ENCODE measurements at places on chromosomes 6 and 20. TPM values are rescaled to one million over a fixed set of nuclear protein-coding genes. Genes with fewer than 3 reads are reported as not detected.
A peak's percentile ranks its signal among the peaks of the same experiment; 100 is the strongest.

- no peak for DNase-seq
Observed at GRCh38 chr6:88785478-88785877, 177.9 kb downstream of the RNGTT start.

DNA sequence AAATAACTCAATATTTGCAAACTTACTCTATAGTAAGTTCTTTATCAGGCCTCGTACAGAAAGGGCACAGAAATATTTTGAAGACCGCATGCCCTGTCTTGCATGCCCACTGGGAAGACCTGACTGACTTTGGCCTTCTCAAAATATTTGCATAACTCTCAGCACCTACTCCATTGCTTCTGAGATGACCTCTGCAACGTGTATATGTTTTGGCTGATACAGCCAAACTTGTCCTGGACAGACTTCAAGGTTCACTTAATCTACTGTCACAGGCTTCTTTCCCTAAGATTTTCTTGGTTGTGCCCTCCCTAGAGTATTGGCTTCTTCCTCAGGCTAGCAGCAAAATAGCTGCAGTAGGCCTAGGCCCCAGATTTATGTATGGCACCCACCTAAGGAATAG is 21.5 kb upstream of the SERINC3 start:
- DNase-seq: no peak

DNA sequence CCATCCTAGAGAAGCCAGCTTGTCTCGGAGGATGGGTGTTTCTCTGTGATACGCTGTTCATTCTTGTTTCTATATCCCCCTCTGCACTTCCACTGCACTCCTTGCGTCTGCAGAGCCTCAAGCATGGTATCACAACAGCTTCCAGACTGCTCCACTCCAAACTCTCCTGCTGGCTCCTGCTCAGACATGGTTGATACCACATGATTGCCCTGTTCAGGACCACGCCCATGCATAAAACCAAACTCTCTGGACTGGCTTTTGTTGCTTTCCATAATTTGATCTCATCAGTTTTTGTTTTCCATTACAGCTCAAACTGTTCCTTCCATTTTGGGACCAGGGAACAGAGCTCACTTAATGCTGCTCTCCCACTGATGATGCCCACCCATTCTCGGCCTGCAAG is 30.0 kb upstream of the SMIM29 start:
- DNase-seq: no peak

DNA sequence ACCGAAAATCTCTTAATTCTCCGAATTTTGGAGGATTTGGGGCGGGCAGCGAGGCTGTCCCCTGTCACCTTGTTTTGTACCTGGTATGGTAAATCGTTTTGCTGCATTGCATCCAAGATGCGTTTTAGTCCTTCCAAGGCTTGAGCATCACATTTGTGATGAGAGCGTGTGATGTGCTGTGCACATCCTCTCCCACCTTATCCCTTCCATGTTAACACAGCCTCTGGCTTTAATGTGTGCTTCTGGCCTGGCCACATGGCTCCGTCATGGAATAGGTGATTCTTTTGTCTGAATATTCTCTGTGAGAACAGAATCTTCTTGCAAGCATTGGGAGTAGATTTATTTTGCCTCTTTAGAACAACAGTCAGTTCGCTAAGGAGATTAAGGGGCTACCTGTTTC is 763 bp downstream of the TMEM14A start:
- no peak for DNase-seq

WFDC5 gene
- not detected for total RNA-seq

DNA sequence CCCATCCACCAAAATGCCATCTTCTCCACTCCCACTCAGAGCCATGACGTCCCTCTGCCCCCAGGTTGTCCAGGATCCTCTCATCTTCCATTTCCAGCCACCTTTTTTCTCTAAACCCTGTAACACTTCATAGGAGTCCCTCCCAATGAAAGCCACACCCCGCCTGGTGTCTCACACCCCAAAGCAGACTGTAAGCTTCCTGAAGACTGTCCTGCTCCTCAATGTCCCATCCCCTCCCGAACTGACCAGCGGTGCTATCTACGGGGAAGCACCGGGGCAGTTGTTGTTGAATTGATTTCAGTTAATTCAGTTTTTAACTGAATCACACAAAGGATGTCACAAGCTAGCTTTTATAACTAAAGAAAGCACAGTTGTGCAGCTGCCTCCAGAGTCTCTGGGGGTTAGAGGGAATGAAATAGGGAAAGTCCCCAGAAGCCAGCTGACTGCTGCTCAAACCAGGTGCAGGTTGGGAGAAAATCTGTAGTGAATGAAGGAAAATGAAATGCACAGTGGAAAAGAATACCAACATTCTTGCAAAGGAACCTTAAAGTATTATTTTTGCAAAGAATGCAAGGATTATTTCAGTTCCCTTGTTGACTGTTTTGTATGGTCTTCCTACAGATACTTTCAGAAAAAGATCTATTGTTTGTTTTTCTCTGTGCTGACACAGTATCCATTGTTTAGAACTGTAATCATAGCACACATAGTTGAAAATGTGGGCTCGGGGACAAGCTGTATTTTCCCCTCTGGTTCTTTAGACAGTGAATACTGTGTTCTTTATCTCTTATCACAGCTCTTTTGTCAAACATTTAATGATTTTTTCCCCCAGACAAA is 222.6 kb upstream of the QKI start:
- no peak for DNase-seq

- peak; percentile 28 for DNase-seq
Observed at GRCh38 chr6:137389150-137389704, 105.0 kb downstream of the OLIG3 start.

TP53TG5 gene
- total RNA-seq: not detected

INSM1 gene
- total RNA-seq: under 0.01 TPM

DNA sequence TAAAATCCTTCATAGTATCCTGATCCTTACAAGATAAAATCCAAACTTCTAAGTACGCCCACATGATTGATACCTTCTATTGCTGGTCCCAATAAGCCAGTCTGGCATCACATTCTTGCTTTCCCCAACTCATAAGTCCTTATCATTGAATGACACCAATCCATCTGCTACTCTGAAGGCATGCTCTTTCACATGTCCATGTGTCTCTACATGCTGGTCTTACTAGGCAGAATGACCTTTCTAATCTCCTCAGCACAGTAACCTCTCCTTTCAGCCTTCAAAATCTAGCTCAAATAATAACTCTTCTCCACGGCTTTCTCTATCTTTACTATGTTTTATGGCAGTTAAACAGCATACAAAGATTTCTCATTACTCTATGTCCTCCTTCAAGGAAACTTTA is 71.1 kb downstream of the ASCC3 start:
- DNase-seq: no peak

POU5F1 gene
- total RNA-seq: not detected

- no peak for DNase-seq
Observed at GRCh38 chr6:12865671-12866181, 149.2 kb downstream of the PHACTR1 start.

NKAPL gene
- total RNA-seq: 1.7 TPM

GRCh38 chr6:115729036-115729435 is 331.7 kb downstream of the FRK start:
- DNase-seq: no peak

DNA sequence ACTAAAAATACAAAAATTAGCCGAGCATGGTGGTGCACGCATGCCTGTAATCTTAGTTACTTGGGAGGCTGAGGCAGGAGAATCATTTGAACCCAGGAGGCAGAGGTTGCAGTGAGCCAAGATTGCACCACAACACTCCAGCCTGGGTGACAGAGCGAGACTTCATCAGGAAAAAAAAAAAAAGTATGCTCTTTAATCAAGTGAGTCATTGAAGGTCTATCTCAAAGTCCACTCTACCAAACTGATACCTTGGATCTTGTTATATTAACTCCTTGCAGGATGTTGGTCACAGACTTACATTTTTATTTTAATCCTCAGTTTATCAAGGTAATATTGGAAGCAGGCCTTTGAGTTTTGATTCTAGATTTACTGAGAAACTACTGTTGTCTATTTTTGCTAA is 348.7 kb downstream of the COL12A1 start:
- DNase-seq: no peak

DZANK1 gene
- total RNA-seq: 0.64 TPM

PROKR2 gene
- not detected for total RNA-seq

- no peak for DNase-seq
Observed at GRCh38 chr6:152300517-152300916, 336.6 kb downstream of the SYNE1 start.

DNA sequence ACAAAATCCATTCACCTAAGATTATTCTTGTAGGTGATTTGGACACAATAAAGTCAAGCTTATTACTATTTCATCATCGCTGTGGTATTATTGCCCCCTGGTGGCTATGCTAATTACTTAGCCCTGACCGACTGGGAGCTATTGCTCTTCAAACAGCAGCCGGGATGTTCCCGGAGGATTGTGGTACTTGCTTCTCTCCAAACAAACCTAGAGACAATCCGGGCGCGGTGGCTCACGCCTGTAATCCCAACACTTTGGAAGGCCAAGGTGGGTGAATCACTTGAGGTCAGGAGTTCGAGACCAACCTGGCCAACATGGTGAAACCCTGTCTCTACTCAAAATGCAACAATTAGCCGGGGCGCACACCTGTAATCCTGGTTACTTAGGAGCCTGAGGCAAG is 15.4 kb upstream of the STMND1 start:
- DNase-seq: peak; percentile 82

DNA sequence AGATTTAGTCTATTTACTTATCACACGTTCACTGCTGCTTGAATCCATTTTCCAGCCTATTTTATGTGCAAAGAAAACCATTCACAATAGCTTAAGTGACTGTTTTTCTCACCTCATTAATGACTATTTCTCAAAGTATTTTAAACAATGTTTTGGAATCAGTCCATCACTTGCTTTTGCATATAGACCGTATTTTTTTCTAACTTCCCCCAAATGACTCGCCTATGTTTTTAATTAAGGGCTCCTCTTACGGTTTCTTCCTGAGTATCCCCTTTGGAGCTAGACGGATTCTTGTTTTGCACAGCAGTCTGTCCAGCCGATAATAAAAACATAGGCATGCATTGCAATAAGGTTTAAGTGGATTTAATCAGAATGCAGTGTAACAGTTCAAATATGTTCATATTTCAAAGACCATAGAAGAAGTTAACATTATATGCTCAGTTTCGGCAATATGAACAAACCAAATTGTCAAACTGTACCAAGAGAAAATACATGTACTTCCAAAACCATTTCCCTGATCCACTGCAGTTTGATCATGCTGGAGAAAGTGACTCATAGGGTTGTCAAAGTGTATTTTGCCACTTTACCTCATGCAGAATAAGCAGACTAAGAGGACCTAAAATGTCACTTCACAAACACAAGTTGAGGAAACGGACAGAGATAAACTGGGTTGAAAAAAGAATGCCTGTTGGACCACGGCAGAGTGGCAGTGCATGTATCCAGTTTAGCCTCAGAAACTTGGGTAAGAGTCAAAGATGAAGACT is 66.4 kb downstream of the HMGN3 start:
- peak; percentile 6 for DNase-seq

GSTA2 gene
- not detected for total RNA-seq

GRCh38 chr6:1908784-1909183 is 299.1 kb downstream of the FOXC1 start:
- DNase-seq: no peak

DNA sequence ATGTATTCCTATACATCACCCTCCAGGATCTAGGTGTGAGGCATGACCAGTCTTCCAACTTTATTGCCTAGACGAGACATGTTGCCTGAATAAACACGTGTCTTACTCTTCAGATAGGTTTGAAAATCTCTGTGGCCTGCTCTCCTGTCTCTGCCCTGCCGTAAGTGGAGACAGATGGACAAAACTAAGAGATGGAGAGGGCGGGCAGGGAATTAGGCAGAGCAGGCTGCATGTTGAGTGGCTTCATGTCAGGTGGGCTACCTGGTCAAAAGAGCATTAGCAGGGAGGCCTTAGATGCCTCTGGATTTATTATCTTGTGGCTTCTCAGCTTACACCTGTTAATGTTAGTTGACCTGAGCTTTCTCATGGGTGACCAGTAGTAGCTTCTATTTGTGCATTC is 59.0 kb upstream of the TULP4 start:
- no peak for DNase-seq

DNA sequence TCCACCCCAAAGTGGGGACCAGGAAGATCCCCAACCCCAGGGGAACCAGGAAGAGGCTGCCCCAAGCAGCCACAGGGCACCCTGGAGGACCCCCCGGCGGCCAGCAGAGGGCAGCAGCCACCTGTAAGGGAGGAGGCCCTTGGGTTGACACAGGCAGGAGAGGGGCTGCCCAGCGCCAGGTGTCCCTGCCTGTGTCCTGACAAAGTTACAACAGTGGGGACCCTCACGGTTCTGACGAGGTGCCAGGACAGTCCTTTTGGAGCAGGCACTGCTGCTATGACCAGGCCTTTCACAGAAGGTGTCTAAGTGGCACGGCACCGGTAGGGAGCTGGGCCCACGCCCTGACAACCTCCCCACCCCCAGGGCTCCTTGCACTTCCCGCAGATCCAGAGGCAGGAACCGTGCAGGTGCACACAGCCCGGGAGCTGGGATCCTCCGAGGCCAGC is 176.7 kb downstream of the BMP7 start:
- DNase-seq: peak; percentile 37

GRCh38 chr6:3039384-3039783 is 28.9 kb upstream of the RIPK1 start:
- no peak for DNase-seq

DNA sequence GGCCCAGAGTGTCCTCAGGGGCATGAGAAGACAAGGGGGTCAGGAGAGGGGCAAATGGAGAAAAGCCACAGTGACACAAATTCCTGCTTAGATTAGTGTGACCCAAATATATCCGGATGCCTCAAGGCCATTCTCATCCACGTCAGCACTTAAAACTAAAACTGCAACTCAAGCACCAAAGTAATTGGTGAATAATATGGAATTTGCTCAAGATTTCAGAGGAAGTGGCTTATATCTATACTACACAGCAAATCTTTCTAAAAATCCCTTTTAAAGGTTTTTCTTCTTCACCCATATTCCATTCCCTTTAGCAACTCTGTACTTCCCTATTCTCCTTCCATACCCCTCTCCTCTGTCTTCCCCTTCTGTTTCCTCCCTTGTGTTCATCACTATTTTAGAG is 15.2 kb downstream of the DEF6 start:
- no peak for DNase-seq

DNA sequence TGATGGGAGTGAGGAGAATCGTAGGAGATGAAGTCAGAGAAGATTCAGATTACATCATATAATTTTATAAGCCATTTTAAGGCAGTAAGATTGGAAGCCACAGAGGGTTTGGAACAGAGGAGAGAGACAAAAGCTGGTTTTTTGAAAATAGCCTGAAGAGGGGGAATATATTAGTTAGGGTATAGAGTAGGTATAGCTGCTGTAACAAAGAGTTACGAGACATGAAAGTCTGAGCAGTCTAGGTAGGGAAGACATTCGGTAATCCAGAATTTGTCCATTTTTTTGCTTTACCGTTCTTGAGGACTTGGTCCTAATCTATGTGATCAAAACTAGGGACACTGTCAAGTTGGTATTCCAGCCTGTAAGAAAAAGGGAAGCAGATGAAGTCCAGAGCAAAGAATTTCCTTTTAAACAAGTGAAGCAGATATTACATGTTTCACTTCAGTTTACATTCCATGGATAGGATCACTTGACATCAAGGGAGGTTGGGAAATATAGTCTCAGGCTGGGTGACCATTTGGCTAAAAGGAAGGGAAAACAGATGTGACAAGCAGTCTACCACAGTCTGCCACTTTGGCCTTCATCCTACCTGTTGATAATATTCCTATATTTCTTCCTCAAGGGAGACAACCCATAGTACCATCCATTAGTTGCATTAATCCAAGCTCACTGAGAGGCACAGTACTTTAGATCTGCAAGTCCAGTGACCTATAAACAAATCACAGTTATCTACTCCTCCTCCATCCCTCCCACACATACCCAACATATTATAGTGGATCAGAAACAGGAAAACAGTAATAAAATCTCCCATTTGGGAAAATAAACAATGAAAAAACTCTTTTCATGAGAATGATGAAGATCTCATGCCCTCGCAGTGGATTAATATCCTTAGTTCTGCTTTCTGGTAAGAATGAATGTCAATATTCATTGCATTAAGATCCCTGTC is 10.2 kb downstream of the FAM135A start:
- peak; percentile 85 for DNase-seq
